Stimulated activated CD4-positive, alpha-beta T cell treated with anti-CD3 and anti-CD28 coated beads, TNF-alpha, amount 100 ng/mL, for 24 hours (primary cell): ENCODE measurements at places on chromosomes 4 and X.
A peak's percentile ranks its signal among the peaks of the same experiment; 100 is the strongest.

DNA sequence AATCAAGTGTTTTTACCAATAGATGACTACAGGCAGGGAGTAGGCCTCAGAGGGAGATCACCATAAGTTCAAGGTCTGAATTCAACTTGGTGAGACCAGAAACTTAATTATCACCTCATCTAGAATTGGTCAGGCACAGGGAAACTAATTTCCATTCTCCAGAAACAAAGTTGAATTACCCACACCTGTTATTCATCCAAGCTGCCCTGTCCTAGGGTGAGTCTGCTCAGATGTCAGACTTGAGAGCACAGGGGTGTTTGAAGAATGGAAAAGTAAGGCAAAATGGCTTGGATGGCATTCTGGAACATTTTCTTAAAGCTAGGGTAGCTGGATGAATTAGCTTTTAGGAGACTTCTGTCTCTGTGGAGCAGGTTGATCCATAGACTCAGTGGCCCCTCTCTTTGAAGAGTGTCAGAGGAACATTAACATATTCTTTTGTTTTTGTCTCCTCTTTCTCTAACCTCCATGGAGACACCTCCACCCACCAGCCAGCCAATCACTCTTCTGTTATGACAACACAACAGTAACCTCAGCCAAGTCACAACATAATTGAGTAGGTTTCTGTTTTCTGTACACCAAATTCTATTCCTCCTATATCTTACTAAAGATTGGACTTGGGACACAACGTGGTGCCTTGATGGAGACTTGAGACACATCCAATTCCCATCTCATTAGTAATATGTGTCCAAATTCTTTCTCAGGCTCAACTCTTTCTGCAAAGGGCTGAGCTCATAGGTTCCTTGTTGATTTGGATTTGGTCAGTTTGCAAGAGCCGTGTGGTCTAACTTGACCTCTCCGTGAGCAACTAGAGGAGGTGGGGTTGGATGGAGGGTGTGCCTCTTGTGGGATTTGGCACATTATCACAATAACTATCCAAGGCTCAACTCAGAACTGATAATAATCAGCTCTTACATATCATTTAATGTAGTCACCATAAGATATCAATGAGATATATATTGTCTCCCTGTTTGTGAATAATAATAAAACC is 45.1 kb downstream of the VSIG4 start:
- no peak for DNase-seq

DNA sequence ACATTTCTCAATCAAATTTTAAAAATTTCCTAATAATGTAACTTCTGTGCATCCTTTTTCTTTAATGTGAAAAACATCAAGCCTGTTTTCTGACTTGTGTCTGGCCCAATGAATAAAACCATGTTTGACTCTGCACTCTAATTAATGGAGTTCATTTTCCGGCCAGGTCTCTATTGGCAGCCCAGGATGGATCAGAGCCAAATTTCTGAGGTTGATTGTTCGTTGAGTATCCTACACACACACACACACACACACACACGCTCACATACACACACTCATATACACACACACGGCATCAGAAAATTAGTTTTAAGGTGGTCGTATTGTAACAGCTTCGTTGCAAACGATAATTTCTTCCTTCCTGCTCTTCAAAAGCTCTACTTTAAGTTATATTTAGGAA is 28.9 kb upstream of the TLL1 start:
- no peak for DNase-seq

- DNase-seq, result no peak
These were observed 492.1 kb downstream of the PACRGL start for GRCh38 chr4:21192367-21192766.

GRCh38 chr4:140344621-140345020 is 28.8 kb upstream of the SCOC start:
- no peak for DNase-seq

GRCh38 chr4:56627985-56628384 is 53.1 kb downstream of the HOPX start:
- no peak for DNase-seq

GRCh38 chr4:38306482-38307071 is 346.4 kb downstream of the PTTG2 start:
- no peak for DNase-seq

- no peak for DNase-seq
These were observed 57.0 kb upstream of the SORCS2 start for GRCh38 chr4:7135389-7135746.

- DNase-seq, result no peak
These were observed 96.4 kb downstream of the EMCN start for GRCh38 chr4:100421361-100421978.

- no peak for DNase-seq
These were observed 372.2 kb downstream of the ADAM29 start for GRCh38 chr4:175290401-175290800.

DNA sequence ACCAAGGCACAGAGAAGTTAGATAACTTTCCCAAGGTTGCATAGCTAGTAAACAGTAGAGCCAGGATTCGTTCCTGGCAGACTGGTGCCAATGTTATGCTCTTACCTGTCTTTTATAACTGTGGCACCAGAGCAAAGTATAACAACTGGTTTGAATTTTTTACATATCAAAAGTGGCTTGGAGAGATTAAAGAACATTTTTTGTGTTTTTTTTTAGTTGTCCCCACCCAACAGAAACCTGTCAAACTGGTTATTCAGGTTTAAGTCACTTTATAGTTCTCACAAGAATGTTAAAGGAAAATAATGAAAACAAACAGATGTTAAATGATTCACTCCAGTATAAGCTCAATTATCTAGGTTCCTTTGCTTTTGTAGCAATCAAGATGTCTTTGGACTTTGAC is 15.6 kb upstream of the FAM47E start:
- DNase-seq, result no peak

DNA sequence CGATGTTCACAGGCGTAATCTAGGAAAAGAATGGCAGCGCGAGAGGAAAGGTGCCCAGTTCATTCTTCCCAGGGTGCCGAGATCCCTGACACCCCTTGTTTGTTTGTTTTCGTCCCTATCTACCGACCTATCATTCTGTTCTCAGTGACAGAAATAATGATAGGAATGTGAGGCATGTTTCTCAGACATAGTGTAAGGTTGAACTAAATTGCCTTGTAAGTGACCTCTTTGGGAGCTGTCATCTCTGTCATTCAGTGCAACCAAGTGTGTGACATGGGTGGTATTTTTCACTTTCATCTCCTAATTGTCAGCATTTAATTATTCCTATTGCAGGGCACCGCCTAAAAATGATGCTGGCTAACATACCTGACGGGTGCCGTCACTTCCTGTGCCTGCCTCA is 24.4 kb downstream of the CLDN22 start:
- DNase-seq, result no peak

- DNase-seq, result no peak
These were observed 39.5 kb downstream of the EFNB1 start for GRCh38 chrX:68868316-68868715.

GRCh38 chr4:88522702-88523324 is 763 bp downstream of the PYURF start:
- peak; percentile 30 for DNase-seq

GRCh38 chr4:24615977-24616376 is 31.6 kb upstream of the DHX15 start:
- DNase-seq, result no peak

DNA sequence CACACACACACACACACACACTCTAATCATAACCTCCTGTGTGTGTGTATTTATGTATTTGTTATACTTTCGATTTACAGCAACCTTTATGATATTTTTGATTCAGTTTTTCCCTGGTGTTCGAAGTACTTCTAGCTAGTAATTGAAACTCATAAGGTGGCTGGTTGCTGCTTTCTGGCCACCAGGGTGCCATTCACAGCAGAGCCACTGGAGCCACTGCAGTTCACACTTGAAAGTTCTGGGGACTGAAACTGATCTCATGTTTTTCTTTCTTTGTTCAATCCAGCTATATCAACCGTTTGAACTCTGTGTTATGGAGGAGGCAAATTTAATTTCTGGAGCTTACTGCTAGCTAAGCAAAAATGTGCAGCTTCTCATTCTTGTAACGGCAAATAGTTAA is 419.4 kb downstream of the ADGRL3 start:
- no peak for DNase-seq

DNA sequence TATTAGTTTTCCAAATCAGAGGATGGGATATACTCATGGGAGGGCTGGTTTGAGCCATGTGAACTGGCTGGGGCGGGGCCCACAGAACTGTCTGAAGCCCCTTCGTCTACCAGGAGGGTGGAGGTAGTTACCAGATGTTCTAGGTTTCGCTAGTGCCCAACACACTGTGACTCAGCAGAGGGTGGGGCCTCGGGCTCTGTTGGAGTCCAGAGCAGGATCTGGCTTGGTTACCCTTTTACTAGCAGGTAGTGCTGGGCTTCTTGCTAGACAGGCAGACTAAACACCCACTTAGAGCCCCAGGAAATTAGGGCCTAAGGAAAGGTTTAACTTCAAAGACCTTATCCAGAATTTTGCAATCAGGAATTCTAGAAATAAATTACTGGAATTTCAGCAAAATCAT is 56.2 kb upstream of the CHRDL1 start:
- no peak for DNase-seq

GRCh38 chrX:123357941-123358340 is 173.9 kb downstream of the GRIA3 start:
- no peak for DNase-seq

- no peak for DNase-seq
These were observed 93.8 kb downstream of the SLC2A9 start for GRCh38 chr4:9927341-9928007.

- DNase-seq, result no peak
These were observed 774.0 kb upstream of the POU3F4 start for GRCh38 chrX:82734140-82734539.

DNA sequence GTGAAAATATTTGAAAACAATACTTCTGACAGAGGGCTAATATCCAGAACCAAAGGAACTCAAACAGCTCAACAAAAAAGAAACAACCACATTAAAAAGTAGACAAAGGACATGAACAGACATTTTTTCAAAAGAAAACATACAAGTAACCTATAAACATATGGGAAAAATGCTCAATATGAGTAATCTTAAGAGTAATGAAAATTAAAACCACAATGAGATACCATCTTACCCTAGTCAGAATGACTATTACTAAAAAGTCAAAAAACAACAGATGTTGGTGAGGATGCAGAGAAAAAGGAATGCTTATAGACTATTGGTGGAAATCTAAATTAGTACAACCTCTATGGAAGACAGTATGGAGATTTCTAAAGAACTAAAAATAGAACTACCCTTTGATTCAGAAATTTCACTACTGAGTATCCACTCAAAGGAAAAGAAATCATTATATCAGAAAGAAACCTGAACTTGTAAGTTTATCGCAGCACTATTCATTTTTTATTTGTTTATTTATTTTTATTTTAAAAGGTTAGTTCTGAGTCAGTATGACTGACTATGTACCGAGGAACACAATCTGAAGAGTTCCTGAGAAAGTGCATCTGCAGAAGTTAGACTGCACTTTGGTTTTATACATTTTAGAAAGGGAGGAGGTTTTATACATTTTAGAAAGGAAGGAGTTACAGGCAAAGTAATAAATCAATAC is 231.3 kb downstream of the INPP4B start:
- DNase-seq, result no peak

- no peak for DNase-seq
These were observed 431.6 kb downstream of the GABRG1 start for GRCh38 chr4:45692131-45692735.

DNA sequence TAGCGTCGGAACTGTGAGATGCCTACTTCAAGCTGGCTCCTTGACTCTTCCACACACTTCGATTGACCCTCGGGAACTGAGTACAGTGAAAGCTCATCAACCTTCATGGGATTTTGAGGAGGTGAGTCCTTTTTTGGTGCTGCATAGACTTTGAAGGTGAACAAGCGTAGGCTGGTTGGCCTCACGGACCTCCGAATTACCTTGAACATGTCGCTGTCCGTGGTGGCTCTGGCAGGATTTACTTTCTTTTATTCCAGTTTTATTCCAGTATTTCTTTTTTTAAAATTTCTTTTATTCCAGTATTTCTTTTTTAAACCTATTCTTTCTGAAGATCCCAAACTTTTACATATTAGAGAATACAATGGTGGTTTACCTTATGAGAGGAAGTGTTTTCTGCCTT is 45.2 kb downstream of the YTHDC1 start:
- no peak for DNase-seq

DNA sequence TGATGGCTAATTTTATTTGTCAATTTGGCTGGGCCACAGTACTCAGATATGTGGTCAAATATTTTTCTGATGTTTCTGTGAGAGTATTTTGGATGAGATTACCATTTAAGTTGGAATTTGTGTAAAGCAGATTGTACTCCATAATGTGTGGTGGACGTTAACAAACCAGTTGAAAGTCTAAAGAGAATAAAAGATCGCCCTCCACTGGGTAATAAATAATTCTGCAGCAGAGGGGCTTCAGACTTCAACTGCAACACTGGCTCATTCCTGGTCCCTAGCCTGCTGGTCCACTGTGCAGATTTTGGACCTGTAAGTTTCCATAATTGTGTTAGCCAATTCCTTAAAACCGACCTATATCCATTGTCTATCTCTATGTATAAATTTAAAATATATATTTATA is 540.3 kb downstream of the PCDH18 start:
- no peak for DNase-seq

DNA sequence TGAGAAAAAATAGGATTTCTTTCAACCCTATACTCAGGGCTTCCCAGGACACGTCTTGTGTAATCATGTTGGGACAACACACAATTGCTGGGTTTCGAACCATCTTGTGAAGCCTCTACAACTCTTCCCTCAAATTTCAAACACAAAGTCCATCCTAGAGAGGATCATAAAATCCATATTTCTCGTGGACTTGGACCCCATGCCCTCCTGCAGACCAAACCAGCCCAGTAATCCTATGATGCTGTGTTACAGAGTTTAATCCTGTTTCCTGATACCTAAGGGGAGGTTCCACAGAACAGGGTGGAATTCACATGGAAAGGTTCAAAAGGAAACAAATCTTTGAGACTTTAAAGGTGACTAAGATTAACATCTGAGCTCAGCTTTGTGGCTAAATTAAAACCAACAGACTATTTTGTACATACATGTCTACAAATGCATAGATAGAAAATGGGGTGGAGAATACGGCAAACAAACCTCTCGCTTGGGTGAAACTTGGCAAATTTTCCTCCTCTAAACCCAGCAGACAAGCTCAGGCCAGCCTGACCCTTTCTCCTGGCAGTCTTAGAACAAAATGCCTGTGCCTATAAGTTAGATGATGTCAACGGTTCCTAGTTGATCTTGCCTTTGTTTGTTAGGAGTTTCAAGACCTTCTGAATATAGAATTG is 38.1 kb downstream of the EGFL6 start:
- no peak for DNase-seq

GRCh38 chr4:179399054-179399782 is 1957.0 kb upstream of the AGA start:
- no peak for DNase-seq

- DNase-seq, result peak; percentile 2
These were observed 24.6 kb upstream of the GPR50 start for GRCh38 chrX:151151665-151152267.

GRCh38 chrX:69117876-69118526 is 47.3 kb downstream of the PJA1 start:
- no peak for DNase-seq

- DNase-seq, result no peak
These were observed 143.9 kb upstream of the TBL1X start for GRCh38 chrX:9320940-9321339.
